ENCODE measurements at places on chromosomes 7 and 10. TPM values are rescaled to one million over a fixed set of nuclear protein-coding genes. Genes with fewer than 3 reads are reported as not detected.
A peak's percentile ranks its signal among the peaks of the same experiment; 100 is the strongest.

DNA sequence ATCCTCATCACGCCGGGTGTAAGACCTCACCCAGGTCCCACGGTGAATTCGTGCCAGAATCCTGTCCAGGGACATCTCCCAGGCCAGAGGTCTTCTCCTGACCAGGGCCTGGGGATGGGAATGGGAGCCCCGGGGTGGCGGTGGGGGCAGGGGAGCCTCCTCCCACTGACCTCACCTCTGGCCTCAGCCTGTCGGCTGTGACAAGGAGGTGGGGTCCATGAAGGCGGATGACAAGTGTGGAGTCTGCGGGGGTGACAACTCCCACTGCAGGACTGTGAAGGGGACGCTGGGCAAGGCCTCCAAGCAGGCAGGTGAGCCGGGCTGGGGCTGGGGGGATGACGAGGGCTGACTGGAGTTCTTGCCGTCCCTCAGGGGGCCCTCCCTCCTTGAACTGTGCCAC is 41.3 kb downstream of the TBATA start:
- DNase-seq, result no peak

- no peak for DNase-seq
Measured at GRCh38 chr7:36764929-36765328, 40.6 kb upstream of the AOAH start.

GRCh38 chr10:114943000-114943399 is 5.0 kb downstream of the TRUB1 start:
- no peak for DNase-seq

Gene SGMS1
- total RNA-seq, result 23.7 TPM

GRCh38 chr10:66698069-66698468 is 227.8 kb upstream of the LRRTM3 start:
- DNase-seq, result no peak

GRCh38 chr10:113612154-113612553 is 51.7 kb downstream of the NRAP start:
- DNase-seq, result no peak

Gene EPO
- 0.88 TPM for total RNA-seq

GRCh38 chr7:72040641-72041040 is 371.5 kb downstream of the CALN1 start:
- DNase-seq, result no peak

DNA sequence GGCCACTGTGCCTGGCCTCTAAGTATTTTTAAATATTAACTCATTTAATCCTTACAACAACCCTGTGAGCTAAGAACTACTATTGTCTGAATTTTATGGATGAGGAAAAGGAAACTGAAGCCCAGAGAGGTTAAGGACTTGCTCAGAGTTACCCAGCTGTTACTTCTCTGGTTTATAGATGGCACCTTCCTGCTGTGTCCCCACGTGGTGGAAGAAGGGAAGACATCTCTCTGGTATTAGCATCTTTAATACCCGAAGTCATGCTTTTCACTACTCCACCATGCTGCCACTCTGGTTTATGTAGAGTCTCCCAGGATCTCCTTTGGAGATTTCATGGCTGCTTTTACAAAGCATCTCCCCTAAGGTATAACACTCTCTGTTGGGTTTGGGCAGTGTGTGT is 105.5 kb upstream of the MKLN1 start:
- no peak for DNase-seq

- peak; percentile 8 for DNase-seq
Measured at GRCh38 chr7:108093341-108093740, 36.8 kb downstream of the LAMB4 start.

Gene PIK3CG
- total RNA-seq, result not detected

- DNase-seq, result peak; percentile 40
Measured at GRCh38 chr10:19993714-19994315, 177.6 kb downstream of the PLXDC2 start.

Gene DOCK4
- 13.2 TPM for total RNA-seq

Gene DNAJC12
- 5.8 TPM for total RNA-seq

DNA sequence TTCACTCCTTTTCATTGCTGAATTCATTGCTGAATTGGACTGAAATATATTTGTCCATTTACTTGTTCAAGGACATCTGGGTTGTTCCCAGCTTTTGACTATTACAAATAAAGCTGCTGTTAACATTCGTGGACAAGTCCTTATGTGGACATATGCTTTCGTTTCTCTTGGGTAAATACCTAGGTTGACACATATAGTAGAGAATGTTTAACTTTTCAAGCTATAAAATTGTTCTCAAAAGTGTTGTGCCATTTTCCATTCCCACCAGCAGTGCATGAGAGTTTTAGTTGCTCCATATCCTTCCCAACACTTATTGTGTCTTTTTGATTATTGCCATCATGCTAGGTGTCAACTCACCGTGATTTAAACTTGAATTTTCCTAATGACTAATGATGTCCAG is 17.5 kb upstream of the CPVL start:
- no peak for DNase-seq

DNA sequence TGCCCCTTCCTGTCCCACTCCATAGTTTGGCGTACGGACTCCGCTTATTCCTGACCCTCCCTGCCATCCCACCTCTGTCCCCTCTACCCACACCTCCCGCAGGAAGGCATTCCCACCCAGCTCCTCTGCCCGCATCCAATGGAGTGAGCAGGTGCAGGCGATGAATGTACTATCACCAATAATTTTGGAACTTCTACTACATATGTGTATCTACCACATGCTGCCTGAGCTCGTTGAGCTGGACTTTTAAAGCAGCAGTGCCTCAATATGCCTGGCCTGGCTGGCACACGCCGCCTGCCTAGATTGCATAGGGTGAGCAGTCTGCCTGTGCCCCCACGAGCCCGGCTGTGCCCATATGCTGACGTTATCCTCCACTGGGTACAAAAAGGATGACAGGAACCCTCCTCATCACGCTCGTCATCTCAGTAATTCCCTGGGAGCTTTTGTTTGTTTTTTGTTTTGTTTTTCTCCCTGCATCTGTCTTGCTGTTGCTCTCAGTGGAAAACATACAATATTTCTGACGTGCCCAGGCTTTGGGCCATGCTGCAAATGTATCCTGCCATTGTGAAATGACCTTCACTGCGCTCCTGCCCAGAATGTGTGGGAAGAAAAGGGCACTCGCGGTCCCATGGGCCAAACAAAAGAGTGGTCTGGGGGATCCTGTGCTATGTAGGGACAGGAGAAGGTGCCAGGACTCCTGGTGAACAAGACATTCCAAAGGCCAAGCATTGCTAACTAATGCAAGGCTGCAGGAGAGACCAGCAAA is 302.8 kb downstream of the PTPRN2 start:
- DNase-seq, result no peak

- DNase-seq, result no peak
Measured at GRCh38 chr7:34019301-34019790, 114.0 kb downstream of the BMPER start.

Gene KNDC1
- not detected for total RNA-seq

Gene CLRN3
- total RNA-seq, result not detected

- DNase-seq, result no peak
Measured at GRCh38 chr10:99531696-99532593, 797 bp upstream of the NKX2-3 start.

GRCh38 chr7:43307522-43307921 is 195.1 kb downstream of the HECW1 start:
- peak; percentile 91 for DNase-seq

DNA sequence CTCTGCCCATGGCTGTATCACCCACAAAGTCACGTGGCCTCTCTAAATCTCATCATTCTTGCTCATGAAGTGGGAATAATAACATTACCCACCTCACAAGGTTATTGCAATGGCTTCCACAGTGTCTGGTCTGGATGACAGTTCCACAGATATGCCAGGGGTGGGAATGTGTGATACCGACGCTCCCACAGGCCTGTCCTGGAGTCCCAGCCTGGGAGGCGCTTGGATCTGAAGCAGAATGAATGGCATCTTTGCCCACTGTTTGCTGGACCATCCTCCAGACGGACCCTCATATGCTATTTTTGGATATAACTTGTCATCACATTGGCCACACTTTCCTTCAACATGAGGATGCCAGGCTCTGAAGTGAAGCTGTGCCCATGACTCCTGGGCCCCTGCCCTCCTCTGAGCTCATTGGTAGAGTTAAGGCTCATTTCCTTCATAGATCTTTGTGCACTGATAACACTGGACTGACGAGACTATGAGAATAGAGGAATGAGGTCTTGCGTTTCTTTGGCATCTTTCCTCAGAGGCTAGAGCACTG is 279.8 kb upstream of the ZNF32 start:
- DNase-seq, result no peak

GRCh38 chr10:86168256-86168655 is 198.3 kb downstream of the GRID1 start:
- no peak for DNase-seq

DNA sequence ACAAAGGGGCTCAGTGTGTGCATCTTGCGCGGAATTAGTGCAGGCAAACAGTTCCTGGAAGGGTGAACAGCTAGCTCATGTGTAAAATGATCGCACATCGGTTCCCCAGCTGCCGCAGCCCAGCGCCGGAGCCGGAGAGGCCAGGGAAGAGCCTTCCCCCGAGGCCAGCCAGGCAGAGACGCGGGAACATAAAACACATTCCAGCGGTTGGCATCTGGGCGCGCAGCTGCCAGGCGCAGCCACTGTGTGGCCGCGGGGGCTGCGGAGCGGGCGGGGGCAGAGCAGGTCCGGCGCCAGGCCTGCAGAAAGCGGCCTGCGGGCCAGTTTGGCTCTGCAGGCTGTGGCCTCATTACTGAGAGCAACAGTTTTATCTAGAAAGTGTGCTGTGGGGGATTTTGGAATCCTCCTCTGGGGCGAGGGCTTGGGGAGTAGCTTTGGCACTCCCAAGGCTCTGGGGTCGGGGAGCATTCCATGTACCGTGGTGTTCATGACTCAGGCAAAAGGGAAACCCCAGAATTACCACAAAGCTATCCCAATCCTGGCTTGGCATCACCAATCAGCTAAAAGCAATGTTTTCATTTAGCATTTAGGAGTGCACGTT is 74.3 kb downstream of the SAMD9 start:
- DNase-seq, result peak; percentile 95

GRCh38 chr10:107160866-107161265 is 3.6 kb downstream of the SORCS1 start:
- no peak for DNase-seq

DNA sequence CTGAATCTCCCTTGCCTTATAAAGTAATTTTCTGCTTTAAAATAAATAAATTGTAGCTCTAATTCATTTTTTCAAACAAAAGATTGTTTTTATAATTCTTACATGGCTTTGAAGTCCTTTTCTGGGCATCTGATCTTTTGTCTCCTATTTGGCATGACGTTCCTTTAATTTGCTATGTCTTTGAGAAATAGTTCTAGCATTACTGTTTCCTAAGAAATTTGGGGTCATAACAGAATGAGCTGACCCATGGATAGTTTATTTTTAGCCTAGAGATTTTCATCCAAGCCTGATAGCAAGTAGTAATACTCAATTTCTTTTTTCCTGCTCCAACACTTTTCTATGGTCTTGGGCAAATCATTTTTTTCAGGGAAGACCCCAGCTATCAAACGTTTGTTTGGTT is 31.4 kb downstream of the CCDC71L start:
- DNase-seq, result peak; percentile 31

DNA sequence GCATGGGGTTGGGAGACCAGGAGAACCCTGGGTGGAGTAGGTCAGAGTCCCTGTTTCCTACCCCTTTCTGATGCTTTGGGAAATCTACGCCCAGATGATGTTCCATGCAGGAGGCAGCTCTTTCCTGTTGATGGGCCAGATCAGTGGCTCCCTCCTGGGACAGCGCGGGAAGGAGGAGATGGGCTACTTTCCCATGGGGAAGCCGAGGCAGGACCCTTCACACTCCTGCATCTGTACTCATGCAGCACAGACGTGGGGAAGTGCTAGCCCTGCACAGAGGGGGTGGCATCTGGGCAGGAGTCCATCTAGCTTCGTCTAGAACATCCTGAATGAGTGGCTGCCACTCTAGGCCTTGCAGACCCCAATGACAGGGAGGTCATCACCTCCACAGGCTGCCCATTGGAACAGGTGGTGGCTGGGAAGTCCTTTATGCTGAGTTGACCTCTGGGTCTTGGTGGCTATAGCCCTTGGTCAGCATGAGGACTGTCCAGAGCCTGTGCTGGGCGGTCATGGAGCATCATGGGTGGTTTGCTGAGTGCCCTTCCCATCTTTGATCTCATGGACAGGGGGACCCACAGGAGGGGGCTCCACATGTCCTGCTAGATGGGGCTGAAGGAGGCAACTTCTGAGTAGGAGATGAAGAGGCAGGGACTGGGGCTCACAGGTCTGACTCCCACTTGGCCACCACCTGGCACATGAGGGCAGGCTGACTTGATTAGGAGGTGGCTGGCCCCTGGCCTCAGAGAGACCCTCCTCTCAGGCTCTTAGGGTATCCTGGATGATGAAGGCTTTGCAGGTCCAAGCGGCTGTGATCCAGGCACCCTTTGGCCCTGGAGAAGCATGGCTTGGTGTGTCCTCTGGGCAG is 24.6 kb downstream of the RAMP3 start:
- DNase-seq, result no peak

Gene LRIT1
- 0.11 TPM for total RNA-seq

GRCh38 chr7:145978769-145979168 is 137.8 kb upstream of the CNTNAP2 start:
- DNase-seq, result no peak

DNA sequence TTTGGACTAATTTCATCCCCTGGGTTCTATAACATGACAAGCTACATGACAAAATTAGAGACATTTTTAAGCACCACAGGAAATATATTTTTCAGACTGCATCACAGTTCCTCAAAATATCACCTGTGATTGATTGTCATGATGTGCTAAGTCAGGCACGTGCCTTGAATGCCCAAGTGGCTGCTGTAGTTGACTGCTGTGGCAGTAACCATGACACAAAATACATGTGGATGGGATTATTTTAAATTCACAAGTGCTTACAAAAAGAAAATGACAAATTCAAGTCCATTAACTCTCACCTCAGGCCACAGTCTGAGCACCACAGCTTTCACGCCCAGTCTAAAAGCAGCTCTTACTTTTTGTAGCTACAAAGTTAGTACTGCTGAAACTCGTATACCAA is 45.5 kb downstream of the TNPO3 start:
- DNase-seq, result peak; percentile 24

Gene ODAD2
- 0.16 TPM for total RNA-seq

GRCh38 chr7:120979765-120980499 is 8.6 kb upstream of the CPED1 start:
- DNase-seq, result no peak

- no peak for DNase-seq
Measured at GRCh38 chr7:58086871-58087535, 637.0 kb downstream of the ZNF716 start.

DNA sequence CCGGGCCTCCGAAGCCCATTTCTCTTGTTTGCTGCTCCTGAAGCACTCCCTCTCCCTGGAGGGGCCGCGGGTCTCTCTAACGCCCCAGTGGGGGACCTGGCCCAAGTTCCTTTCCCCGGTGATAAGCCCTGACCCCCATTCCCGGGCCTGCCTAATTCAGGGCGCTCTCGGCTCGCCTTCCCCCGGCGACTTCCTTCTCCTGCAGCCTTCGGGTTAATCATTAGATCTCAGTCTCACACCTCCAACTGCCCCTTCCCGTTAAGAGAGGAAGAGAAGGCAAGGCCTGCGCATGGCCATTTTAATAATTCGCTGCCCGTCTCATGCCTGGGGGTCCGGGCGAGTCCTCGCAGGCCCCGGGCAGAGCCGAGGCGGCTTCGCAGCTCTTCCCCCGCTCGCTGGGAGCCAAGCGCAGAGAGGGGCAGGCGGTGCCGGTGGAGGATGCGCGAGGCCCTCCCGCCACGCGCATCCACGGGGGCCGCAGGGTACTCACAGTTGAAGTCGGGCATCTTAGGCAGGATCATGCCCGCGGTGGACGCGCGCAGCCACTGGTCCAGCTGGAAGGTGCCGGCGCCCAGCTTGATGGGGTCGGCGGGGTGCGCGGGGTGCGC is 1.2 kb downstream of the MNX1 start:
- no peak for DNase-seq

GRCh38 chr7:92119213-92119759 is 15.0 kb downstream of the CYP51A1 start:
- no peak for DNase-seq

- DNase-seq, result peak; percentile 10
Measured at GRCh38 chr7:19587291-19587690, 121.5 kb downstream of the POLR1F start.

Gene DDC
- not detected for total RNA-seq
